Activated T-helper 9 cell treated with anti-CD3 and anti-CD28 coated beads, Interleukin-2, amount 50 U/mL, for 16 hours (primary cell): ENCODE measurements at places on chromosomes 12 and 14.

DNA sequence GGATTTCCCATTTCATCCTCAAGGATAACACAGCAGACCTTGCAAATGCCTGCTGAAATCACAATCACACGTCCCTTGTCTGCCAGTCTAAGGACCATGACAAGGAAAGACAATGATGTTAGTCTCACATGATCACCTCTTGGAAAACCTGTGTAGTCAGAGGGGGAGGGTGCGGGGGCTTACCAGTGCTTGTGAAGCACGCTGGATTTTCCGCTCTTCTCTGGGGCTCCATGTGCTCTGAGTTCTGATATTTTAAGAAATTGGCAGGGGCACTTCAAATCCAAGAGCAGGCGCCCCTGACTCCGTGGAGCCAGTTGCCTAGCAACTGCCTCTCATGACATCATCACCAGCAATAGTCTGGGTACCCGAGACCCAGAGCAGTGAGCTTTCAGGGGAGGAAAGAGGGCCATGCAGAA lies 200.9 kb upstream of the C14orf180 start:
- DNase-seq, result no peak

GRCh38 chr12:30988646-30989286 lies 62.2 kb downstream of the TSPAN11 start:
- DNase-seq, result no peak

DNA sequence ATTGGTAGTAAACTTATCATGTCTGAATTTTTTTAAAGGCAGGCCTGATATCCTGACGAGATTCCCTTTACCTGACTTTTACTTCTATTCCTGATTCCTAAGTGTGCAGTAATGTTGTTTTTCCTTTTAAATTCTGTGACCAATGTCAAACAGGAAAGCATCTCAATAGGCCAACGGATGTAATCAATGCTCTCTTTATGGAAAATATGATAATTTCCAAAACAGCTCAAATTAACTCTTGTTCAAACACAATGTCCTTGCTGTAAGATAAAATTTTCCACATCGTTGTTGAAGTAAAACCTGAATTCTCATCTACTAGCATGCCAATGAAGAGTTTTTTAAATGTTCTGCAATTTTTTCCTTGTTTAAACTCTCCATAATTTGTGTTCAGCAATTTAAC lies 8.0 kb upstream of the TAS2R31 start:
- no peak for DNase-seq

DNA sequence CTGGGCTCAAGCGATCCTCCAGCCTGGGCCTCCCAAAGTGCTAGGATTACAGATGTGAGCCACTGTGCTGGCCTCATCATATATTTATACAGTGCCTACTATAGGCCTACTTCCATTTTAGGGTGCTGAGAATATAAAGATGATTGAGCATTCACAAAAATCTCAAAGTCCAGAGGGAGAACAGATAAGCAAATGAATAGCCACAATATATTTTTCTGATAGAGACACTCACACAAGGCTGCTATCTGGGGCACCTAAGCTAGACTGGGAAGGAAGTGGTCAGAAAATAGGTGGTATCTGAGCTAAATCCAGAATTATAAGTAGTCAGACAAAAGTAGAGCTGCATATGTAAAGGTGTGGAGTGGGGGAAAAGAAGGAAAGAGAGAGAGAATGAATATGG lies 21.6 kb downstream of the PKP2 start:
- DNase-seq, result no peak
